Activated T-cell treated with anti-CD3 and anti-CD28 coated beads for 1 hour (primary cell): ENCODE measurements at places on chromosomes 3 and 15.

GRCh38 chr3:127706312-127706711 lies 33.6 kb downstream of the ABTB1 start:
- DNase-seq = no peak

GRCh38 chr3:126498461-126498860 lies 19.1 kb downstream of the UROC1 start:
- no peak for DNase-seq

DNA sequence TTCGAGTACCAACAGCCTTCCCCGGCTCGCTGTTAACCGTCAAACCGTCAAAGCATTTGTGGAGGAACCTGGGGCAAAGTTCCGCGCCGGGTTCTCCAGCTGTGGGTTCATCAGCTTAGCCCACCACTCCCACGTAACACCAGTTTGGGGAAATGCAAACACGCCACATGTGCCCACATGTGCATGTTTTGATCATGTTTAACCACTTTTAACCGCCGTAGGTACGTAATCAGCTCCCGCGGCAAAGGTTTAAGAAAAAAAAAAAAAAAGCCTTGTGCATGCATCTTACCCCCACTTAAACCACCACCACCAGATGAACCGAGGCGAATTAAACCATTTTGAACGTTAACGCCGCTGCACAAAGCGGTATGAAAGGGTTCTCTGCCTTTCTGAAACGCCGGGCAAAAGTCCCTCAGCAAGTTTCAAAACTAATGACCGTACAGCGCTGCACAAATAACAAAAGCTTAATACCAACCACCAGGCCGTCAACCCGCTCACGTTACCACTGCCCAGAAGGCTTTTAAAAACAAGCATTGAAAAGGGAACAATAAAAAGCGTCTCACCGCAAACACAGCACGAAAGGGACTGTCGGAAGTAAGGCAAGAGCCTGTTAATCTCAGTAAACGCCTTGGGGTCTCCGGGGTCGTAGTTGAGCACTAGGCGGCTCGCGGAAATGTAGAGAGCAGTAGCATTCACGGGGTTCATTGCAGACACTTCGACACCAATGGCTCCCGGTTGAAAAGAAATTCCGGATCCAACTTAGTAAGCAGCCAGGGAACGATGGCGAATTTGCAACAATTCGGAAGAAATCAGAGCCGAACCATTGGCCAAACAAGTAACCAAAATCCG lies 1.5 kb downstream of the MSL2 start:
- peak; percentile 42 for DNase-seq

DNA sequence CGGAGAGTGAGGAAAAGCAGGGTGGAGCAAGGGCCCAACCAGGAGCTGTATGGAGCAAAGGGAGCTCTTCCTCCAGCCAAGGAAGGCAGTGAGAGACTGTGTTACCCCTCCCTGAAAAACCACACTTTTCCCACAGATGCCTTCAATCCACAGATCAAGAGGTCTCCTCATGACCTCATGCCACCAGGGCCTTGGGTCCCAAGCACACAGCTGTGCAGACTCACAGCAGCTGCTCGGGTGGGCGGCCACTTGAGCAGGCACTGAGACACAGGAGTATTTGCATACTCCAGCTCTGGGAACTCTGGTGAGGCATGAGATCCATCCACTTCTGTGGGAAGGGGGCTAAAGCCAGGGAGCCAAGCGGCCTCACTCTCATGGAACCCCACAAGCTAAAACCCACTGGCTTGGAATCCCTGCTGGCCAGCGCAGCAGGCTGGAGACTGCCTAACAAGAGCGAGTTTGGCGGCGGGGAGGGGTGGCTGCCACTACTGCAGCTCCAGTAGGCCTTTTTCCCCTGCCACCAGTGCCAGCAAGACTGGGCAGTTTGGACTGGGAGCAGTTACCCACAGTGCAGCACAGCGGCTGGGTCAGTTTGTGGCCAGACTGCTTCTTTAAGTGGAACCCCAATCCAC lies 880.6 kb upstream of the ARPP21 start:
- no peak for DNase-seq

DNA sequence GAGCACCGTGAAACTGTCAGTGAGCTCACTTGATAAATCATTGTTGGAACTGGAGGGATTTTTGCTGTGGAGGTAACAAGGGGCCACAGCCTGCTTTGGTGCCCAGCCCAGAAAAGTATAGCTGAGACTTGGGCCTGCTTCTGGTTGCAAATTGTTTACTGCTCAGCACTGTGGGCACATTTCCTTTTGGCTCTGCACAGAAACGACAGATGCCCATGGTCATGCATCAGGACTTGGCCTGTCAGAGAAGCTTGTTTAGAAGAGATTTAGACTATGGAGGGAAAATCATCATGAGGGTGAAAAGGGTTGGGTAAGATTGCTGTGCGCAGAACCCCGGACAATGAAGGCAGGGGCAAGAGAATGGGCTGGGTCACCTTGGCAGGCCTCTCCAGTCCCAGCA lies 286.1 kb upstream of the CTNNB1 start:
- DNase-seq = no peak

GRCh38 chr3:194879991-194880939 lies 194.6 kb downstream of the FAM43A start:
- no peak for DNase-seq
